ENCODE measurements at places on chromosomes 12 and 14.

- DNase-seq, result no peak
Observed at GRCh38 chr14:68819260-68819691, 26.4 kb upstream of the ZFP36L1 start.

- no peak for DNase-seq
Observed at GRCh38 chr12:84113666-84114065, 798.9 kb downstream of the SLC6A15 start.

GRCh38 chr14:104249706-104250105 lies 111.3 kb downstream of the KIF26A start:
- DNase-seq, result no peak

- no peak for DNase-seq
Observed at GRCh38 chr12:107891967-107892366, 117.5 kb downstream of the ASCL4 start.

DNA sequence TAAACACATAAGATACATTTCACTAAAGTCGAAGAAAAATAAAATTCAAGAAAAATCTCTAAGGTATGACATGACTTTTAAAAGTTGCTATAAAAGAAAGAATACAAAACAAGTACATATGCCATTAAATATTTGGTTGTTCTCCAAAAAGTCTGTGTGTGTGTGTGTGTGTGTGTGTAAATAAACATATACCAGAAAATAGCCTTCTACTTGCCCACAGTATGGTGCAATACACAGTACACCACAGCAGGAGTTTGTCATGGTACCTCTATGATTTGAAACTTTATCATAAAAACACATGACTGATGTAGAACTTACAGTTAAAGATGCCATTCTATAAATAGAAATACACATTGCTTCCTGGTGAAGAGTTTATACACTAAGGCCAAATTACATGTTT lies 692.7 kb upstream of the MGAT4C start:
- no peak for DNase-seq

GRCh38 chr12:83800022-83800421 lies 1112.6 kb downstream of the SLC6A15 start:
- DNase-seq, result no peak

- no peak for DNase-seq
Observed at GRCh38 chr12:46433829-46434228, 61.3 kb upstream of the SLC38A2 start.

DNA sequence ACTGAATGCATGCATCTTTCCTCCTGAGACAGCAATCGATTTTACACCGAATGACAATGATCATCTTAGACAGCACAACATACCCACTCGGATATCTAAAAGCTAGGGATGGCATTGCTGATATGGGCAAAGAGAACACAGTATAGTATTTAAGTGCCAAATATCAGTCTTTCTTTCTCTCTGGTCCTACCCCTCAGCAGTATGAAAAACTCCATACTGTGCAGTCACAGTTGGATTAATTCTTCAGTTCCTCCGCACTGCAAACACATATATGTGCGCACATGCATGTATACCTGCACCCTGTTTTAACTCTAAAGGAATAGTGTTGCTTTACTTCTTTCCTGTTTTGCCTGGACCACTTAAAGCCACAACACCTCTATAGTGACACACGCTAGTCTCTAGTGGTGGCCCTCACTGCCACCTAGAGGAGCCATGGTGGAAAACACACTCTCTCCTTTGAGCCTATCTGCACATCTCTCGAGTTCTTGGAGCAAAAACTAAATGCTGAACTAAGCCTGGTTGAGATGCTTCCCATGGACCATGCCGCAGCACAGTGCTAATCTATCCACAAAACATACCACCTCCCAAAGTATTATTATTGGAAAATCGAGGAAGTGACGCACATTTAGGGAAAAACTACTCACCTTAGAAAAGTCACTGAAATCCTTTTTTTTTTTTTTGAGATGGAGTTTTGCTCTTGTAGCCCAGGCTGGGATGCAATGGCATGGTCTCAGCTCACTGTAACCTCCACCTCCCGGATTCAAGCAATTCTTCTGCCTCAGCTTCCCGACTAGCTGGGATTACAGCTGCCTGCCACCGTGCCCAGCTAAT lies 11.9 kb downstream of the TMEM52B start:
- no peak for DNase-seq

DNA sequence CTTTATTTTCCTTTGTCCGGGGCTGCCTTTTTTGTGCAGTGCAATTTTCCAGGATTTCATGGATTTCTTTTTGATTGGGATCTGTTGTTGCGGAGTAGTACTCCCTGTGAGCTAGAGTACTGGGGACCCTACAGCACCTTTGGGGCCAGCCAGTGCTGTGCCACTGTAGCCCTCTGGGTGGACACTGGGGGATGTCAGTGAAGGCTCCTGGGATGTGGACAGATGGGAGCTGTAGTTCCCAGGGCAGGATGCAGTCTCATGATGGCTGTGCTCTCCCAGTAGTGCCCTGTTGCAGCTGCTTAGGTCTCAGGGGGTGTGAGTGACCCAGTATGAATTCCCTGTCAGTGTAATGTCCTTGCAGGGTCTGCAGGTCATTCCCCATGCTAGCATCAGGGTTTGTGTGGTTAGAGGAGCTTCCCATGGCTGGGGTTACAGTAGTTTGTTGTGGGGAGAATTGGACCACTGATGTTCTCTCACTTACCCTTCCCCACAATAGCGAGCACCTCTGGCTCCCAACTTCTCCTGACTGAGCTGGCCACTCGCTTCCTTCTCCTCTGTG lies 72.2 kb downstream of the BRMS1L start:
- DNase-seq, result no peak

Data from cortex of kidney (tissue), 1 donor.